ENCODE measurements at places on chromosomes 5 and 9. TPM values are rescaled to one million over a fixed set of nuclear protein-coding genes. Genes with fewer than 3 reads are reported as not detected.

Gene PCDHGA7
- 0.22 TPM for total RNA-seq

Gene TMEM8B
- 1.9 TPM for total RNA-seq

DNA sequence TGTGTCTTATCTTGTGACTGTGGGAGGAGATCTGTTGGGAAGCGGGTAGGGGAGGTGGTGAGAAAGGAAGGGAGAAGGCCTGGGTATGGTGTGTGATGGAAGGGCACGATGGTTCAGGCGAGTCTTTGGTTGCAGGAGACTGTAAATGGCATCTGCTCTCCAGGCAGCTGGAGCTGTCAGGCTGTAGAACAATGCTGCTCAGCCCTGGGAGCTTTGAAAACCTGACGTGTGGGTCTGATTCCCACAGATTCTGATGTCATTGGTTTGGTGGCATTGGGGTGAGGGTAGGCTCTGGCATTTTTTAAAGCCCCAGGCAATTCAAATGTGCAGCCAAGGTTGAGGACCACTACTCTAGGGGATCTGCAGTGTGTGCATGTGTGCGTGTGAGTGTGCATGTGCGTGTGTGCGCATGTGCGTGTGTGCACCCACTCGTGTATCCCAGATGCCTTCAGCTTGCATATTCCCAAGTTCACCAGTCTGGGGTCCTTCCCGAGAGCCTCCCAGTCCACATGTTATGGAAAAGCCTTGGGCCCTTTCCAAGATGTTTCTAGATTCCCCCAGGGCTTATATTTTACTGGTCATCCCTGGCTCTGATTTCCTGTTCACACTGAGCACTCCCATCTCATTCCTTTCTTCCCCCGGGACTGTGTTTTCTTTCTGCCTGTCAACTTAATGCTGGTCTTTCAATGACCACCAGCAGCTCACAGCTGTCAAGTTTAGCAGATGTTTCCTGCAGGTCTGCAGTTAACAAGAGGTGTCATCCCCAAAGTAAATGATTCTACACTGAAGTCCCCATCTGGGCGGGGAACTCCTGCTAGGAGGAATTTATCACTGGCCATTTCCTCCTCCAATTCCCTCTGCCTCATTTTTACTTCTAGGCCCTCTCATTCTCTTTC is 34.0 kb downstream of the BOD1 start:
- DNase-seq: no peak

DNA sequence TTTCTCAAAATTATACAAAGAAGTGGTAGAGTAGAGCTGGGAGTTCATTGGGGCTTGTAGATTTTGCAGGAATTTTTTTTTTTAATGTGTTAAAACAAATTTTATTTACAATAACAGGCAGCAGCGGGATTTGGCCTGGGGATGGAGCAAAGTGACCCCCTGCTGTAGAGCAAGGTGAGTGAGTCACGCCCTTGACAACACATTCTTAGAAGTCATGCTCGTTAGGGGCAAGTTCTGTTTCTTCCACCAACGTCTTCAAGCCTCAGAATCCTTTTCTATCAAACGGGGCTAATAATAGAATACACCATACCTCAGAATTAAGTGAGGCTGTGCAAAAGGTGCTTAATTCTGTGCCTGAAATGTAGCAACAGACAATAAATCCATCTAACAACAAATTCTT is 1.1 kb upstream of the ANKDD1B start:
- DNase-seq: no peak

DNA sequence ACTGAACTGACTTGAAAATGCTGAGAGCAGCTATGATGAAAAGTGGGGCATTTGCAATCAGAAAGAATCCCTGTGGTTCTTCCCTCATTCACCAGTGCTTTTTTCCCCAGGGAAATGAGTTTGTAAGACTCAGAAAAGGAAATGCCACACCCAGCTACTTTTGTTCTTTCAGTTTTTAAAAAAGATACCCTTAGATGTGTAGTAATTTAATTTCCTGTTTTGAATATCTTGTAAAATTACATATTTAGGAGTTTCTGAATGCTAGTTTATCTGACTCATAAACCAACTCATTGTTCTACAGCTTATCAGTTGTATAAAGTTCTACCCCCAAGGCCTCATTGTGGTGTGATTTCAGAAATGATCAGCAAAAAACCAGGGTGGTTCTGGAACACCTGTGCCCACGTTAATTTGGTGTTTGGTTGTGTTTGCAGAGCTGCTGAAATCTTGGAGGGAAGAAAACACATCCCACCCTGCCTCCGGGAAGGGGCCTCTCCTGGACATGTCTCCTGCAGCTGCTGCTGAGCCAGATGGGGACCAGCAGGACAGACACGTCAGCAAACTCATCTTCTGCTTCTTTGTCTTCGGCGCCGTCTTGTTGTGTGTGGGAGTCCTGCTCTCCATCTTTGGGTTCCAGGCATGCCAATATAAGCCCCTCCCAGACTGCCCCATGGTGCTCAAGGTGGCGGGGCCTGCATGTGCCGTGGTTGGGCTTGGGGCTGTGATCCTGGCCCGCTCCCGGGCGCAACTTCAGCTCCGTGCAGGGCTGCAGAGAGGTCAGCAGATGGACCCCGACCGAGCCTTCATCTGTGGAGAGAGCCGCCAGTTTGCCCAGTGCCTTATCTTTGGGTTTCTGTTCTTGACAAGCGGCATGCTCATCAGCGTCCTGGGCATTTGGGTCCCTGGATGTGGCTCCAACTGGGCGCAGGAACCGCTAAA is 2.8 kb downstream of the TMEM171 start:
- no peak for DNase-seq

- no peak for DNase-seq
Measured at GRCh38 chr5:76152161-76152560, 69.0 kb downstream of the SV2C start.

- no peak for DNase-seq
Measured at GRCh38 chr5:68270399-68270975, 54.9 kb downstream of the PIK3R1 start.

All from activated T-helper 1 cell treated with anti-CD3 and anti-CD28 coated beads, Interleukin-12 subunit alpha, Interleukin-12 subunit beta, Interleukin-2, Interleukin-4 antibody, amounts not matched to agents 30 ng/mL and 10 ng/mL and 1 ng/mL, durations not matched to agents 14 hours and 24 hours and 36 hours (primary cell).